ENCODE measurements at places on chromosomes 11 and 22. TPM values are rescaled to one million over a fixed set of nuclear protein-coding genes. Genes with fewer than 3 reads are reported as not detected.

Gene CCDC87
- total RNA-seq, result 0.28 TPM

Gene HTR3A
- not detected for total RNA-seq

Gene CCDC73
- total RNA-seq, result not detected

Gene TRIM51
- total RNA-seq, result not detected

All from smooth muscle cell of bladder (primary cell).